ENCODE measurements at places on chromosomes 4 and X.

DNA sequence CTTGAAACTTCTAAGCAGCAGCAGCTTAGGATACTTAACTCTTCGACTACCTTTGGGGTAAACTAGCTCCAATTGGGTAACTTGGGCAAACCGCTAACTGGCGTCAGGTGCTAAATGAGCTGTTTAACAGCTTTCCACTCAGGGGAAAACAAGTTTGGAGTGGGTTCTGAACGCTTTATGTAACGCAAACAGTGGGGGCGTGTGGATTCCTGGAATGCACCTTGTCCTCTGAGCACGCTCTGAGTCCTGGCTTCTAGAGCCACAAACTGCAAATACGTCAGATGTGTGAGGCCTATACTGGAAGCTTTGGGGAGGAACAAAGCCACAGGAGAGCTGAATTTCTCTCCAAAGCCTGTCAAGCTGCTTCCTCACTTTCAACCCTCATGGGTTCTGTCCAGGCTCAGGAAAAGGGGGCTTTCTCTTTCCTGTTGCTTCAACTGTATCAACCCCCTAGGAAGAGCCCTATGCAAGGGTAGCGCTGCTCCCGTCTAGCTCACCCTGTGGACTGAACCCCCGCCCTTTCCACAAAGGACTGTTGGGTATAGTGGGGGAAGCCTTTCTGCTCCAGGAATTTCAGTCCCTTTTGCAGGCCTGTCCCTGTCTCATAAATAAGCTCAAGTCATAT, 4.5 kb upstream of the WDR1 start:
- no peak overlapping the region for H3K27ac ChIP-seq
- no peaks in the 10 kb centered on the region for H3K27me3 ChIP-seq
- peaks cover 14% of the 10 kb centered on the region for H3K4me1 ChIP-seq
- no peak for DNase-seq

GRCh38 chrX:149829751-149830191, 48.0 kb downstream of the MAGEA9 start:
- DNase-seq: no peak
- H3K4me3 ChIP-seq: peak overlapping the region; percentile 65
- H3K27ac ChIP-seq: peak overlapping the region; percentile 34
- H3K36me3 ChIP-seq: no peaks in the 10 kb centered on the region
- no peaks in the 10 kb centered on the region for H3K4me1 ChIP-seq

DNA sequence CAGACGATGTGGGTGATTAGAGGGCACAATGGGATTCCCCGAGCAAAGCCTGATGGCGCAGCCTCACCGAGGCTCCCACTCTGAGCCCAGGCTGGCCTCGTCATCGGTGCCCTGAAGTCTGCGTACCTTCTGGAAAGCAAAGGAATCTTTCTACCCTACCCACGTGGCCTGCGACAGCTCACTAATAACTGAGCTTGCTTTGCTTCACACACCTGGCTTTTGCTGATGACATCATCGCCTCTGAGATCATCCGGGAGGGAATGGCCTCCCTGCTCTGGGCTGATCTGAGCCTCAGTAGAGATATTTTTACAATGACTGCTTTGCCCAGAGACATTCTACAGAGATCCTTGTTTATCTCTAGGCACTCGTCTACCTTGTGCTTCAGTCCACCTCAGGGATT, 45.4 kb upstream of the PDLIM3 start:
- H3K27ac ChIP-seq: no peak overlapping the region
- peaks cover 9% of the 10 kb centered on the region for H3K4me1 ChIP-seq
- no peak overlapping the region for H3K4me3 ChIP-seq
- H3K36me3 ChIP-seq: no peaks in the 10 kb centered on the region
- no peaks in the 10 kb centered on the region for H3K27me3 ChIP-seq

DNA sequence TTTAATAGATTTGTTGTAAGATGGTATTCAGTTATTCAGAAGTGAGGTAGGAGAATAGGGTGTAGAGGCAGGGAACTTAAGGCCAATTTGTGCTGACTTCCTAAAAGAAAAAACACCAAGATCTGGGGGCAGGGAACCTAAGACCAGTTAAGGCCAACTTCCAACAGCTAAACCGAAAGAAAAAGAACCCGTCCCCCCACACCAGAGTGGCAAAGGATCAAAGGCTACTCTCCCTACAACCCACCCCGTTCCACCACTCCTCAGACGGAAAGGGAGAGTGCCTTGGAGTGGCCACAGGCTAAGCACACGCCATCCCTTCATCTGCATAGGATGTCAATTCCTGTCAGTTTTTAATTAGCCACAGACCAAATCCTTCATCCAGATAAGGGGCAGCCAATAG, 3.7 kb upstream of the ZNF718 start:
- no peak overlapping the region for H3K4me3 ChIP-seq
- no peak overlapping the region for H3K27ac ChIP-seq
- peaks cover 6% of the 10 kb centered on the region for H3K4me1 ChIP-seq
- DNase-seq: no peak
- no peaks in the 10 kb centered on the region for H3K36me3 ChIP-seq

GRCh38 chr4:88147799-88148217, 10.6 kb downstream of the ABCG2 start:
- H3K36me3 ChIP-seq: no peaks in the 10 kb centered on the region
- no peaks in the 10 kb centered on the region for H3K4me1 ChIP-seq
- DNase-seq: no peak
- H3K27ac ChIP-seq: no peak overlapping the region
- no peak overlapping the region for H3K4me3 ChIP-seq

GRCh38 chr4:115865736-115866135, 752.3 kb upstream of the NDST4 start:
- no peaks in the 10 kb centered on the region for H3K27me3 ChIP-seq
- no peak for DNase-seq
- H3K36me3 ChIP-seq: no peaks in the 10 kb centered on the region
- no peak overlapping the region for H3K27ac ChIP-seq
- no peaks in the 10 kb centered on the region for H3K4me1 ChIP-seq

DNA sequence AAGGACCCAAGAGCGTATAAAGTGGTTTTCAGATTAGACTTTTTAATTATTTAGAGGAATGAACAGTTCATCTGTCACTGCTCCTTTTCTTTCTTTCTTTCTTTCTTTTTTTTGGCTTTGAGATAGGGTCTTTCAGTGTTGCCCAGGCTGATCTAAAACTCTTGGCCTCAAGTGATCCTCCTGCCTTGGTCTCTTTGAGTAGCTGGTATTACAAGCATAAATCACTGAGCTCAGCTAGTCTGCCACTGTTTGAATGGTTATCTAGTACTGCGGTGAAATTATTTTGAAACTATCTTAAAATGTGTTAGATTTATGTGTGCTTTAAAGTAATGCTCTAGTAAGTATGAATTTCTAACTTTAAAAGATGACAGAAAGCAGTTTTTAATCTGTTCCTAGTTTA, 6.5 kb upstream of the FRYL start:
- peaks cover 4% of the 10 kb centered on the region for H3K4me1 ChIP-seq
- H3K27ac ChIP-seq: no peak overlapping the region
- no peaks in the 10 kb centered on the region for H3K27me3 ChIP-seq
- DNase-seq: no peak
- H3K4me3 ChIP-seq: no peak overlapping the region
- H3K36me3 ChIP-seq: no peaks in the 10 kb centered on the region

GRCh38 chr4:82988323-82988832, 22.2 kb downstream of the LIN54 start:
- no peaks in the 10 kb centered on the region for H3K27me3 ChIP-seq
- DNase-seq: no peak
- no peaks in the 10 kb centered on the region for H3K4me1 ChIP-seq
- H3K36me3 ChIP-seq: no peaks in the 10 kb centered on the region
- H3K27ac ChIP-seq: no peak overlapping the region

DNA sequence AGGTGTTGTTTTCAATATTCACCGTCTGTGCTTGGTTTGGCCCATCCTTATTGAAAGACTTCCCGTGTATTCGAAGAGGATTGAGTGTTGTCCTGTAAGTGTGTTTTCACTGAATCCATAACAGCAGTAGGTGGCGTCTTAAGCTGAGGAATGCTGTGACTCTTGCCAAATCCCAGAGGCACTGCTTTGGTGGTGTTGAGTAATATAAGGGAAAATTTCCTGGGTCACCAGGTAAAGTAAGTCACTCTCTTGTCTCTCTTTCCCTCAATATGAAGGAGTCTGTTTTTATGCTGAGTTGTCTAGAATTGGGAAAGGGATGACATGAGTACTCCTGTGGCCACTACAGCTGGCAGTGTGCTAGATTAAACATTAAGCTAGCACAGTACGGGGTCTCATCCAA, 146.7 kb upstream of the ZXDB start:
- DNase-seq: no peak
- H3K27ac ChIP-seq: no peak overlapping the region
- H3K4me3 ChIP-seq: no peak overlapping the region
- no peaks in the 10 kb centered on the region for H3K36me3 ChIP-seq
- H3K27me3 ChIP-seq: no peaks in the 10 kb centered on the region

- no peak overlapping the region for H3K27ac ChIP-seq
- DNase-seq: no peak
- H3K4me1 ChIP-seq: no peaks in the 10 kb centered on the region
- H3K27me3 ChIP-seq: no peaks in the 10 kb centered on the region
Observed at GRCh38 chr4:587671-588350, 11.7 kb upstream of the TMEM271 start.
